ENCODE measurements at places on chromosomes 12 and 14. TPM values are rescaled to one million over a fixed set of nuclear protein-coding genes. Genes with fewer than 3 reads are reported as not detected.

- H3K4me1 ChIP-seq, result no peaks in the 10 kb centered on the region
- no peaks in the 10 kb centered on the region for H3K36me3 ChIP-seq
- peaks cover 40% of the 10 kb centered on the region for H3K27me3 ChIP-seq
- H3K27ac ChIP-seq, result no peak overlapping the region
- DNase-seq, result no peak
These were observed 10.1 kb upstream of the SPATS2 start for GRCh38 chr12:49357103-49357678.

The AMN gene
- 0.23 TPM for total RNA-seq

The GPR68 gene
- 0.14 TPM for total RNA-seq

DNA sequence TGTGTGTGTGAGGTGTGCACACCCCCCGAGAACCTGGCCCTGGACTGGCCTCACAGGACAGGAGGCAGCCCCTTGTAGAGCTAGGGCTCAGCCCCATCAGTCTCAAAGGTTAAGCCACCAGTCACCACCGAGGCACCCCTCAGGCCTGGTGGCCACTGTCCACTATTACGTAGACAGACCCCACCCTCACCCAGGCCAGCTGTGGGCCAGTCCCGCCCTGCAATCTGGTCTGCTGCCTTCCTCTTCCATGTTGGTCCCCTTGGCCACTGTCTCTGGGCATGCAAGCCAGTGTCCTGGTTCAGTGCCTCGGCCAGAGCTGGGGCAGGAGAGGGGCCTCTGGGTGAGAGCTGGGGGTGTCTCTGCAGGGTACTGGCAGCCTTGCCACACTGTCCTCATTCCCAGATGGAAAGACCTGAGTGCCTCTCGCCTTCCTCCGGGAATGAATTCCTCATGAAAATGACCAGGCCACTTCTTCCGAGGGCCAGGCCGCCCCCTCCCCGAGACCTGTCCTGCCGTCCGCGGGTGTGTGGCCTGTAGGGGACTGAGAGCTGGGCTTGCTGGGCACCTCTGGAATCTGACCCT is 897 bp upstream of the TEX22 start:
- no peak for DNase-seq
- H3K36me3 ChIP-seq, result peaks cover 23% of the 10 kb centered on the region
- peak overlapping the region; percentile 87 for H3K4me3 ChIP-seq
- H3K4me1 ChIP-seq, result peaks cover 8% of the 10 kb centered on the region
- no peaks in the 10 kb centered on the region for H3K27me3 ChIP-seq

DNA sequence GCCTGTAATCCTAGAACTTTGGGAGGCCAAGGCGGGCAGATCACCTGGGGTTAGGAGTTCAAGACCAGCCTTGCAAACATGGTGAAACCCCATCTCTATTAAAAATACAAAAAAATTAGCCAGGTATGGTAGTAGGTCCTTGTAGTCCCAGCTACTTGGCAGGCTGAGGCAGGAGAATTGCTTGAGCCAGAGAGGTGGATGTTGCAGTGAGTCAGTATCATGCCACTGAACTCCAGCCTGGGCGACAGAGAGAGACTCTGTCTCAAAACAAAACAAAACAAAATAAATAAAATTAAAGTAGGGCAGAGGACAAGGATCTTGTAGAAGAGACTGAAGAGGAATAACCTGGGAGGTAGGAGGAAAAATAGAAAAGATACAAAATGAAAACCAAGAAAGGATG is 45.5 kb upstream of the GUCY2C start:
- no peak overlapping the region for H3K27ac ChIP-seq
- no peaks in the 10 kb centered on the region for H3K36me3 ChIP-seq
- H3K4me1 ChIP-seq, result no peaks in the 10 kb centered on the region
- H3K27me3 ChIP-seq, result no peaks in the 10 kb centered on the region
- no peak for DNase-seq
- no peak overlapping the region for H3K4me3 ChIP-seq
